ENCODE measurements at places on chromosomes 4 and X. TPM values are rescaled to one million over a fixed set of nuclear protein-coding genes. Genes with fewer than 3 reads are reported as not detected.

DNA sequence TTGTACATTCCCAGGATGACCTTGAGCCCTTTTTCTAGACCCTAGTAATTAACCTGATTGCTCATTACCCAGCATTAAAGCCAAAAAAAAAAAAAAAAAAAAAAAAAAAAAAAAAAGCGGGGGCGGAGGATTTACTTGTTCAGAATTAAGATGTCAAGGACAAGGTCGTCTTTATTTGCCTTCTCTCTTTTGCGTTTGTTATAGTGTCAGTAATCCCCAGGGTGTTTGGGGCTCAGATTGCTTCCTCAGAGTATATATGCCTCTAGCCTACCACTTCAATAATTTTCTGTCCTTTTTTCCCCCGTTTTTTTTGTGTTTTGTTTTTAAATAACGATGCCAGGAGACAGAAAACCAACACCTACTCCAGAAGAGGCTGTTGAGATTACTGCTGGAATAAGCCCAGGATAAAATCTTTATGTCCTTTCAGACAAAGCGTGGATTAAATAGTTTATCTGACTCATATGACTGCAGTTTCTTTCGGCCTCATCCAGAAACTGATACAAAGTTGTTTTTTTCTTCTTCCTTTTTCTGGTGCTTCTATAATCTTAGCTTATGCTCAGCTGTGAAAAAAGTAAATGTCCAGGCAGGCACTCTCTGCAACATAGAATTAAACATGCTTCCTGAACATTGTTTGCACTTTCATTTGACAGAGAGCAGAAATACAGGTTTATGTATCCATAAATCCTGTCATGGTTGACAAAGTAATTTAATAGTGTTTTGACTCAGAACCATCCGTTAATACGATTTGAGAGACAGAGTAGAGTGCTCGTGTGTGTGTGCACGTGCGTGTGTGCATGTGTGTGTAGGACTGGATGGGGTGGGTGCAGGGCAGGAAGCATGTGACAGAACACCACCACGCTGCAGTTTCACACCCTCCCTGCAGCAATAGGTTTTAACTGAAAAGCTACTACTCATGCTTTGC lies 138.6 kb downstream of the AFF1 start:
- peak overlapping the region; percentile 51 for H3K27ac ChIP-seq
- peaks cover 66% of the 10 kb centered on the region for H3K4me1 ChIP-seq
- H3K36me3 ChIP-seq = no peaks in the 10 kb centered on the region
- no peak for DNase-seq

DNA sequence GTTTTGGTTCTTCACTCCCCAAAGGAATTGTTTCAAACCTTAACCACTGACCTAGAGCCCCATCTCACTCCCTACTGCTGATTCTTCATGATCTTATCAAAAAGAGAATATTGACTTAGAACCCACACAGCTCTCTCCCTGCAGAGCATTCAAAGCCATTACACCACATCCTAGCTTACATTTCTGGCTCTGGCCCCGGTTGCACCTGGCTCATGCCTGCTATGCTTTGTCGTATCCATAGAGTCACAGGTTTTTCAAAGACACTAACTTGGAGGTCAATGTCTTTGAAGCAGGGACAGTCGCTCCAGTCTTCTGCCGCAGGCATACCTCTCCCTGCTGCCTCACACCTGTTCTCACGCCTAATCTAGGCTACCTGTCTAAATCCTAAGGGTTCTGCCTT lies 42.7 kb upstream of the FGFBP2 start:
- H3K4me3 ChIP-seq = no peak overlapping the region
- peaks cover 5% of the 10 kb centered on the region for H3K4me1 ChIP-seq
- no peak for DNase-seq
- H3K27ac ChIP-seq = no peak overlapping the region
- no peaks in the 10 kb centered on the region for H3K27me3 ChIP-seq

The DCX gene
- total RNA-seq = 2.1 TPM

GRCh38 chr4:137664046-137664387 lies 131.7 kb upstream of the PCDH18 start:
- H3K36me3 ChIP-seq = peaks cover 13% of the 10 kb centered on the region
- H3K27me3 ChIP-seq = no peaks in the 10 kb centered on the region
- H3K4me1 ChIP-seq = peaks cover 39% of the 10 kb centered on the region
- H3K27ac ChIP-seq = peak overlapping the region; percentile 81
- no peak overlapping the region for H3K4me3 ChIP-seq

The USP17L18 gene
- not detected for total RNA-seq

- H3K4me3 ChIP-seq = 0 out of 2 replicates have a peak overlapping the region, but pooled peaks have one; percentile 4
- H3K27ac ChIP-seq = peak overlapping the region; percentile 86
- peaks cover 26% of the 10 kb centered on the region for H3K36me3 ChIP-seq
- H3K4me1 ChIP-seq = peaks cover 38% of the 10 kb centered on the region
Observed at GRCh38 chr4:44415251-44415650, 33.4 kb downstream of the KCTD8 start.

DNA sequence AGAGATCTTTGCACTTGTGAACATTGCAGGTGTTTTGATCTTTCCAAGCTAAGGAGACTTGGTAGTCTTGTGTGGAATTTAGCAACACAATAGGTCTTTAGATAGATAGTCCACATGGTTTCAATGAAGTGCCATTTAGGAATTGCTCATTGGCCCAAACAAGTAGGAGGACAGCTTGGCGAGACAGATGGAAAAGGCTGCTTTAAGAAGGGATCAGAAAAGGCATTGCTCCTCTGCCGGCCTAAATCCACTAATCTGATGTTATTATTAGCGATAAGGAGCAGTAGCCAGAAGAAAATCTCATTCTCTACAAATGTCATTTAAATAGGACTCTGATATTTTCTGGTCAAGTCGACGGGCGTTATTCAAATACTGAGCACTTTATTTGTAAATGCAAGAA lies 99.7 kb downstream of the AFF2 start:
- no peak overlapping the region for H3K27ac ChIP-seq
- no peaks in the 10 kb centered on the region for H3K27me3 ChIP-seq
- DNase-seq = no peak
- H3K4me3 ChIP-seq = no peak overlapping the region
- peaks cover 16% of the 10 kb centered on the region for H3K4me1 ChIP-seq

The MAGEE1 gene
- 7.3 TPM for total RNA-seq

DNA sequence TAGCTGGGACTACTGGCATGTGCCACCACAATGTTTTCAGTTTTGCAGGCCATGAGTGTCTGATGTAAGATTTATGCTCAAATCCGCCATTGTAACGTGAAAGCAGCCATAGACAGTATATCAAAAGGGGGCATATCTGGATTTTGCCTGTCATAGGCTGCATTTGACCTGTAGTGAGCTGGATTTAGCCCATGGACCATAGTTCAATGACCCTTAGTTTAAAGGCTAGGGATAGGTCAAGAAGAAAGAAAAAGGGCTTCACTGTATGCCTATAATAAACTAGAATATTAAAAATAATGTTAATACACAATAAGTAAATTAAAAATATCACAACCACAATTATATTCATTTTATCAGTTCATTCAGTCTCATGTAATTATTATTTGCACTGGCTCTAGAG lies 181.8 kb downstream of the STIM2 start:
- H3K27me3 ChIP-seq = no peaks in the 10 kb centered on the region
- H3K4me3 ChIP-seq = no peak overlapping the region
- H3K36me3 ChIP-seq = no peaks in the 10 kb centered on the region

DNA sequence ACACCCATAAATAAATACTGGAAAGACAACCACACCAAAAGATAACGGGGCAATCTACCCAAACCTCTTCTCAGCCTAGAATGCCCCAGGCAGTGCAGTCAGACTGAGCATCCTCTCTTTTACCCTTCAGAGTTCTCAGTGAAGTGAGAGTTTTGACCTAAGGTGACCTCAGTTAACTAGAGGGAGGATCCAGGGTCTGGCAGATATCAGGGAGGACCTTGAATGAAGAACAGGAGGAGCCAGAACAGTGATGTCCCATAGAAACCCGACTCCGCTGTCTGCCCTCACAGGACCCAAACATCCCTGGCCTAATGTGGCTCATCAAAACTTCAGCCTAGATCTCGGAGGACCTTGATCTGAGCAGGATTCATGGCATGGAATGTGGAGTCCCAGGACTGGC lies at the start of gene MAGEB3:
TSS of gene MAGEB3 (plus strand) at position 263 of the 400 bp plus-strand sequence. CDS start 5,268 bp downstream, outside the sequence.
- no peak within 1 kb of the TSS for H3K4me3 ChIP-seq
- H3K36me3 ChIP-seq = no peaks in the 10 kb centered on the region
- H3K4me1 ChIP-seq = peaks cover 24% of the 10 kb centered on the region
- no peak within 1 kb of the TSS for H3K27ac ChIP-seq
- H3K27me3 ChIP-seq = no peaks in the 10 kb centered on the region

GRCh38 chr4:182745237-182745636 lies 171.9 kb downstream of the DCTD start:
- H3K36me3 ChIP-seq = peaks cover 12% of the 10 kb centered on the region
- H3K4me1 ChIP-seq = peaks cover 7% of the 10 kb centered on the region
- no peak overlapping the region for H3K27ac ChIP-seq
- no peak overlapping the region for H3K4me3 ChIP-seq
- no peak for DNase-seq

DNA sequence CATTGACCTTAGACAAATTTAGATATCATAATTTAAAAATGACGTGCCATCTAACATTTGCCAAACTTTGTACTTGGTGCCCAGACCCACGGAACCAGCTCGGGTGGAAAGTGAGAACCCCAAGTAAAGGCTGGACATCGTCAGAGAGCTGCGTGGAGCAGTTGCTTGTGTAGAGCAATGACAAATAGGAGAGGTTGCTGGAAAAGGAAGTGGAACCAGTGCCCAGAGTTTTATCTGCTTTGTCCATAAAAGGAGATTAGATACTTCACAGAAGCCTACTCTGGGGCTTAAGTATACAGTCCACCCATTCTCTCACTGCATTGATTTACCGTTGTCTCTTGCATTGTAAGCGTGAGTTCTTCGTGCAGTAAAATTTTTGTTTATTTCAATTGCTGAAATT lies 5.4 kb upstream of the TBC1D1 start:
- peaks cover 8% of the 10 kb centered on the region for H3K4me1 ChIP-seq
- no peak overlapping the region for H3K27ac ChIP-seq
- no peak for DNase-seq

The UPF3B gene
- 19.2 TPM for total RNA-seq

The AR gene
- total RNA-seq = 8.5 TPM

DNA sequence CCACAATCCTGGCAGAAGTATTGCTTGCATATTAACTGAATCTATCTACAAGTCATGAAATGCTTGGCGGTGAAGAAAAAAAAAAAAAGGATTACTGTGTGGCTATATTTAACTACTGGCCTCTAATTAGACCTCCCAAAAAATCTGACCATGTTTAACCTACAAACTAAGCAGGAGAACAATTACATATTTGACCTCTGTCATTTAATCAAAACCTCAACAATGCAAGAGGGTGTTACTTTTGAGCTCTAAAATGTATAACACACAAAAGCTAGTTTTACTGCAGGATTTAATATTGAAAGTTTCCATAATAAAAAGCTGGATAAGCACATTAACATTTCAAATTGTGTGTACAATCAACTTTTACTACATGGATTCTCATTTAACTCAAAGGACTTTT lies 1.5 kb downstream of the ITM2A start:
- no peaks in the 10 kb centered on the region for H3K27me3 ChIP-seq
- peaks cover 57% of the 10 kb centered on the region for H3K4me1 ChIP-seq
- H3K27ac ChIP-seq = no peak overlapping the region
